Thymus (tissue), 14 donors: ENCODE measurements at places on chromosomes 1 and 21.

DNA sequence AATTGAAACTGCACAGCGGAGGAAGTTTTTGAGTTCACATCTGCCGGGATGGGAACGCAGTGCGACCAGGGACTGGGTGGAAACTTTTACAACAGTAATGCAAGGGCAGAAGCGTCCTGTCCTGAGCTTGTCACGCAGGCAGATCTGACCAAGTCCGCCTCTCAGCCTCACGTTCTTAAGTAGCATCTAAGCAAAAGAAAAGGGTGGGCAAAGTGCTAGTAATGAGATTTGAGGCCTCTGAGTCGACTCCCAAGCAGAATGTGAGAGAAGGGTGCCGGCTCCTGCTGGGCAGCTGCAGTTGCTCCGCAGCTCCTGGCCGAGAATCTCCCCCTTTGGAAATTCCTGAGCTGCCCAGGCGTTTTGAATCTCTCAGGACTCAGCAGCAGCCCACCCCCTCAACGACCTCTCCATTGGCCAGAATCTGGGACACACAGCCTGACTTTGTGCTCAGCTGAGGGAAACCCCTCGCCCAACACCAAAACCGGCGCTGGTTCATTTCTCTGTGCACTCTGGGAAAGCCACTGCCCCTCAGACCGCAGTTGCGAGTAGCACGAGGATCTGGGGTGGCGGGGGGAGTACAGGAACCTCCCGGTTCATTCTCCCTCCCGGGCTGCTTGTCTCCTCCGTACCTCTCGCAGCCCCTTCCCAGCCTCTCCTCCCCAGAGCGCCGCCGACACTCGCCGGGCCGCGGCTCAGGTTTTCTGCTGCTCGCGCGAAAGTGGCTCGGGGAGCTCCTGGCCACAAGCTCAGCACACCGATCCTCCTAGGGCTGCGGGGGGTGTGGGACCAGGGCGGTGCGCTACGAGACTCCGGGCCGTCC is 913 bp upstream of the S1PR1 start:
- DNase-seq, result peak; percentile 44

DNA sequence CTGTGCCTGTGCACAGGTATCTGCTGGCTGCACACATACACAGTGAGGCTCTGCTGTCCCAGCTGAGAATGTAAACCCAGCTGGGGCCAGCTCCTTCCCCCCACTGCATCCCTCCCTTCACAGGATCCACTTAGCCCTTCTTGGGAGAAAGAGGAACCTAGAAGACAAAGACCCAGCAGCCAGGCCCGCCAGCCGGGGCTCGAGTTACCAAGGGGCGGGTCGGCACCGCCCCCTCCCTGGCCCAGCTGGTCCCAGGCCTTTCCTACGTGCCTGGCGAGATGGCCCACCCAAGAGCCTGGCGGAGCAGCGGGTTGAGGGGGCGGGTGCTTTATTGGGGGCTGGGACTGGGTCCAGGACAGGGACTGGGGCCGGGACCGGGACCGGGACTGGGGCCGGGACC is 2.1 kb downstream of the SH3BGRL3 start:
- DNase-seq, result no peak

GRCh38 chr1:95086949-95087533 is 14.3 kb upstream of the ALG14 start:
- DNase-seq, result no peak

DNA sequence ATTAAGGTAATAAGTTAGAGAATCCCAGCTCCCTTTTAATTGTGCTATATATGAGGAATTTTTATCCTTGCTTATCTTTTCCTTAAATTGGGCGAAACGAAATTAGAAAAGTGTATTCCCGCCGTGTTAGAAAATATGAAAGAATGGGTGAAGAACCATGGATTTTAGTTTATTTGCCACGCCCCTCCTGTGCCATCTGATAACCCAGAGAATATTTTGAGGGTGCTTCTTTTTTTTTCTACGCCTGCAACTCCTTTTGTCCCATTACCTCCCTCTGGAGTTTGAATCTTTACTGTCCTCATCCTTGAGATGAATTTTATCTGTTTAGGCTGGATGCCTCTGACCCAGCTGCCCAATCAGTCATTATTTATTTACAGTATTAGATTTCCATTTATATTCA is 1.6 kb downstream of the TLCD4 start:
- no peak for DNase-seq

GRCh38 chr1:245220381-245220985 is 65.7 kb downstream of the KIF26B start:
- no peak for DNase-seq

GRCh38 chr1:156151093-156151688 is 2.2 kb upstream of the SEMA4A start:
- no peak for DNase-seq

- DNase-seq, result no peak
These were observed 76.1 kb downstream of the AGO3 start for GRCh38 chr1:36006941-36007500.

- DNase-seq, result no peak
These were observed 4.8 kb upstream of the HEATR1 start for GRCh38 chr1:236608930-236609726.

- no peak for DNase-seq
These were observed 302.7 kb downstream of the DUSP10 start for GRCh38 chr1:221439008-221439746.

GRCh38 chr1:44587796-44588460 is 86.4 kb downstream of the TMEM53 start:
- DNase-seq, result no peak

GRCh38 chr1:206658981-206659273 is 23.6 kb downstream of the DYRK3 start:
- no peak for DNase-seq

DNA sequence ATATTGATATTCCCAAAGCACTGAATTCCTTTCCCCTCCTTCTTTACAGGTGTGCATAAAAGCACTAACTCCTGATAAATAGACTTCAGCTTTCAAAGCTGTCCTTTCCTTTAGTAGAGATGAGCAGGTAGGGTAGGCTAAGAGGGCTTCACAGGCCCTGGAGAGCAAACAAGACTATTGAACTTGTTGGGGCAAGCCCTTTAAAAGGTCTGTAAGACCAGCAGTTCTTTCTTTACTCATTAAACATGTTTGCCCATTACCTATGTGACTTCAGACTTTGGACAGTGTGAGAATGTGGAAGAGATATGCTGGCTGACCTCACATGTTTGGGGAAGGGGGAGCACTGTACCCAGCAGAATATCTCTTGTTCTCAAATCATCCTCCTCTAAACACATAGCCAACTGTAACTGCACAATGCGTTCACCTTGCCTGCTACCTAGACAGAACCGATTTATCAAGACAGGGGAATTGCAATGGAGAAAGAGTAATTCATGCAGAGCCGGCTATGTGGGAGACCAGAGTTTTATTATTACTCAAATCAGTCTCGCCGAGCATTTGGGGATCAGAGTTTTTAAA is 27.1 kb upstream of the HAO2 start:
- no peak for DNase-seq

- no peak for DNase-seq
These were observed 9.7 kb downstream of the KHDRBS1 start for GRCh38 chr1:32023351-32023750.

DNA sequence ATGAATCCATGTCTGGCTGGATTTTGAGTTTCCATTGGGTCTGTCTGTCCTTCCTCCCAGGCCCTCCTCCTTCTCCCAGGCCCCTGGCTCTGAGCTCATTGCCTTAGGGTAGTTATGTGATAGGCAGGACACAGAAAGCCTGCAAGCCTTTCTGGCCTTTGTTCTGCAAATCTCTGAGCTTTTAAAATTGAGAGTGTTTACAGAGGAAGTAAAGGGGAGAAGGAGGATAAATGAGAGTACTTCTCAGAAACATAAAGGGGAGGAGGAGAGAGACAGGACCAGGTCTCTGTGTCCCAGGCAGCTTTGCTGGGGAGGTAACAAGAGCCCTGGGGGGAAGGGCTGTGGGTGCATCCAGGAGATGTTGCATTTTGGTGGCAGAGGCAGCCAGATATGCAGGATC is 126.7 kb downstream of the FOXD2 start:
- no peak for DNase-seq

GRCh38 chr1:54972436-54972835 is 8.0 kb upstream of the TMEM61 start:
- DNase-seq, result no peak

- DNase-seq, result no peak
These were observed 184.9 kb downstream of the KCNH1 start for GRCh38 chr1:210949039-210949438.

DNA sequence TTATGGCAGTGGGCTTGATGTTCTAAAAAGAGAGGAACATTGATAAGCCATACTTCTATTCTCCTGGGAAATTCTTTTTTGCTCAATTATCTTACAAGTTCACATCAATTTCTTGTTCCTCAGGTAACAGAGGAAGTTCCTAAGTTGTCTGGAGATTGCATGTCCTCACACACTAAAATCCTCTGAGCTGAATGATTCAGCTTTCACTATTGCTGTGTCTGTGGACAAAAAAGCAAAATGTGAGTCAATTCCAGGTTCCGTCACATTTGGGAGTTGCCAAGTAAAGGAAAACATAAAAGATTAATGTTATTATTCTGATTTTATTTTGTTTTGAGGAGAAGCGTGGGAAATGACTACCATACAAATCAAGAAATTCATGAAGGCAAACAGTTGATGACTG is 316.7 kb downstream of the CHRM3 start:
- DNase-seq, result no peak

- no peak for DNase-seq
These were observed 32.2 kb upstream of the ZBTB8A start for GRCh38 chr1:32507021-32507420.

GRCh38 chr21:18617291-18617690 is 213.7 kb upstream of the TMPRSS15 start:
- DNase-seq, result no peak

DNA sequence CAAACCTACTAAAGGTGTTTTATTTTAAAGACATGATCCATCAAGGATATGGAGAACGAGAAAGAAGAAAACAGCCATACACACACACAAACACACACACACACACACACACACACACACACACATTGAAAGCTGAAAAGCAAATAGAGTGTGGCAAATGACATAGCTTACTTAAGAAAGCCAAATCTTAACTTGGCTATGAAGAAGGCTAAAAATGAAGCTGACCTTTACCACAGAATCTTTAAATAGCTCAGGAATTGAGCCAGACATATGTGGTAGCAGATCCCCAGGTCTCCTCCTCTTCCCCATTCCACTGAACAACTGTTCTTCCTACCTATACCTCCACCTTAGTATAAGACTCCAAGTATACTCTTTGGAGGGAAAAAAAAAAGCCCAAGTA is 185.6 kb downstream of the CLEC20A start:
- DNase-seq, result no peak

- DNase-seq, result no peak
These were observed 206.6 kb downstream of the PBX1 start for GRCh38 chr1:164765557-164765956.

GRCh38 chr1:15329104-15329820 is 80.4 kb upstream of the EFHD2 start:
- no peak for DNase-seq

GRCh38 chr1:95730986-95731385 is 497.0 kb downstream of the RWDD3 start:
- DNase-seq, result no peak

DNA sequence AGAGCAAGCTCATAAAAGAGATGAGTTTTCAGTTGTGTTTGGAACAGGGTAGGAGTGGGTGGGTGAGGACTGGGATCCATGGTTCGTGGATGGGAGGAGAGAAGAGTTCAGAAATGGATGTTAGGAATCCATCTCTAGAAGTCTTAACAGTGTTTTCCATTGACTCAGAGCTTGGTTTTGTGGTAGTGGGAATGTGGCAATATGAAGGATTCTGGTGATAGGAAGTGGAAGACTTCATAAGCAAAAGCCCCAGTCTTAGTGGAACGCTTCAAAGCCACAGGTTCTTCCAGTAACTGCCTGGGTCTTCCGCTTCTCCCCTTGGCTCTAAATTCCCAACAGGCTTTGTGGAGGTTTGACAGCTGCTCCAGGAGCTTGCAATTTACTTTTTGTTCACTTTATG is 167.9 kb downstream of the KCNJ6 start:
- no peak for DNase-seq
